DND-41 (cell line): ENCODE measurements at places on chromosomes 7 and 10.

- no peak for DNase-seq
Observed at GRCh38 chr10:113283189-113283588, 269.7 kb upstream of the HABP2 start.

GRCh38 chr7:86981127-86981526 is 78.3 kb downstream of the ELAPOR2 start:
- DNase-seq: no peak

DNA sequence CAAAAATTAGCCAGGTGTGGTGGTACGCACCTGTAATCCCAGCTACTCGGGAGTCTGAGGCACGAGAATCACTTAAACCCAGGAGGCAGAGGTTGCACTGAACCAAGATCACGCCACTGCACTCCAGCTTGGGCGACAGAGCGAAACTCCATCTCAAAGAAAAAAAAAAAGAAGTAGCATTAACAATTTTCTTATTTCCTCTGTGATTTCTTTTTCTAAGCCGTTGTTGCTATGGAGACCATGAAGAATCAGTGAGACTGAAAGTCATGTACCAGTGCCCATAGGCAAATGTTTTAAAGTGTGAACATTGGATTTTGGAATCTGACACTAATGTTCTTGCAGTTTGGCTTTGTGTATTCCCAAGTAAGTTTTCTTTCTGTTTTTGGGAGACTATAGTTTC is 18.4 kb upstream of the MAP3K8 start:
- no peak for DNase-seq

DNA sequence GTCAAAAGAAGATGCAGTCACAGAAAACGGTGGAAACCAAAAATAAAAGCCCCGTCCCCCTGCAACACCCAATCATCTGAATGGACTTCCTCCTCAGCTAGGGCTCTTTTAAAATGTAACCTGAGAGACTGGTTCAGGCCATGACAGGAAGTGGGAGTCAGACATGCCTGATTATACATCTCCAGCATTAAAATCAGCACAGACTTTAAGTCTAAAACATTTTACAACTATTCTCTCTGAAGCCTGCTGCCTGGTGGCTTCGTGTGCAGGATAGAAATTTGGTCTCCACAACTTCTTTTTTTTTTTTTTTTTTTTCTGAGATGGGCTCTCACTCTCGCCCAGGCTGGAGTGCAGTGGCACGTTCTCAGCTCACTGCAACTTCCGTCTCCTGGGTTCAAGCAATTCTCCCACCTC is 30.3 kb downstream of the HACD1 start:
- DNase-seq: peak; percentile 10

GRCh38 chr7:148480479-148481146 is 110.0 kb upstream of the C7orf33 start:
- DNase-seq: no peak

DNA sequence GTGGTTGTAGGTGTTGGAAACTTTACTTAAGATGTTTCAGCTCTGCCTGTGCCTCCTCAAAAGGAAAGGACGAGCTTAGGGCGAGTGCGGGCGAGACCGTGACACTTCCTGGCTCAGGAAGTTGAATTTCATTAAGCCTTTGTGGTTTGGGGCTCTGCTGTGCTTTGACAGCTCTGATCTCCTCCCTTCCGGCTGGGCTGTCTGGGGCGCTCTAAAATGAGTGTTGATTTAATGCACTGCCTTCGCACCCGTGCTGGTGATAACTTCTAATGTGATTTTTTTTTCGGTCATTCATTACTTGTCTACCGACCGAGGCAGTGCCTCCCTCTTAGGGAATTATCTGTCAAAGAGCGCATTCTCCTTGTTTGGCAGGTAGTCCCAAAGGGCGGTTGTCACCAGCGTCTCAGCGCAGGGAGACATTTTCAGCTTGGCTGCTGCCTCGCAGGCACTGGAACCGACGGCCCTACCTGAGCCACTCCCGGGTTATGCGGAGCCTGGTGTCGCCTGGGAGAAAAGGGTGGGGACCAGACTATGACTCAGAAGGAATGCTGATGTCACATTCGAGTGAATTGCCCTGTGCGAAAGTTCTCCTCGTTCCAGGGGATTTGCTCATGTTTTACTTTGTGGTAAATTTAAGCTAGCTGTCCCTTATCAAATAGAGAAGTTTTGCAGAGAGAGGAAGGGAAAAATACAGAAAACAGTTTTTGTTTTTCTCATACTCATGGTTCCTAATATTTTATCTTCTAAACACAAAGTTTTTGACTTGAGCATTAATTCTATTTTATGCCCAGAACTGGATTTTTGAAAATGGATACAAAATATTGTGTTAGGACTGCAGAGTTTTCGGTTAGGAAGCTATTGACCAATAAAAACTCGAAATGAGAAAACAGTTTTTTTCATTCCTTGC is 920 bp downstream of the TES start:
- DNase-seq: peak; percentile 65

DNA sequence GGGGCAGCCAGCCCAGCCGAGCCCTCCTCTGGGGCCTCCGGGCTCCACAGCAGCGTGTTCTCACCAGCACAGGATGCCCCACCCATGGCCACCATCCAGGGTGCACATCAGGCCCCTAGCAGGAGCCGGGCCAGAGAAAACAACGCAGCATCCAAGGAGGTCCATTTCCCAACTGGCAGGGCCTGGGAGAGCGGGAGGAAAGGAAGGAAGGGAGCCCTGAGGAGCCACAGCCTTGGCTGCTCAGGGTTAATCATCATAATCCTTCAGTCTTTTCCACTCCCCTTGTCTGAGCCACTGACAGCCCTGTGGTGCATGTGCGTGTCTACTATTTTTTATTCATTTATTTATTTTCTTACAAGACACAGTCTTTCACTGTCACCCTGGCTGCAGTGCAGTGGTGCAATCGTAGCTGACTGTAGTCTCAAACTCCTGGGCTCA is 3.6 kb downstream of the PLAC9 start:
- no peak for DNase-seq

DNA sequence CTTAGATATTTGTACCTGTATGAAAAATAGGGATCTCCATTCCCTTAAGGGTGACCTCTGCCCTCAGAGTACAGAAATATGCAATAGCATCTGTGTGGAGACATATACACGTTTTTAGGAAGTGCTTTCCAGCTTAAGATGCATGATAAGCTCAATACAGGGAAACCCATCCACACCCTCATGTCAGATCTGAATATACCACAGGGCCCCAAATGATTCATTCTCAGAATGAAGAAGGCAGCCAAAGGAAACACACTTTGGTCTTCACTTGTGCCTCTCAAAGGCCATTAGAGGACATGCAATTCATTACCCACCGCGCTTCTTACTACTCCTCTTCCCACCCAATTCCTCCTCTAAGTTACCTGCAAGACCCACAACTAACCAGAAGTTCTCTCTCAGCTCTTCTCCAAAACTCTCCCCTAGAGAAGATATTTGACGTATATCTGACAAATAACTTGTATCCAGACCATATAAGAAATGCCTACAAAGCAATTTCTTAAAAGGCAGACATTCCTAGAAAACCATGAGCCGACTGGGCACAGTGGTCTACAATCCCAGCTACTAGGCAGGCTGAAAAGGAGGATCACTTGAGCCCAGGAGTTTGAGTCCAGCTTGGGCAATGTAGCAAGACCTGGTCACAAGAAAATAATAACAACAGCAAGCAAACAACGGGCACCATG is 103.0 kb downstream of the OAT start:
- DNase-seq: no peak

- DNase-seq: no peak
Observed at GRCh38 chr7:149791-150636, 42.4 kb upstream of the FAM20C start.

DNA sequence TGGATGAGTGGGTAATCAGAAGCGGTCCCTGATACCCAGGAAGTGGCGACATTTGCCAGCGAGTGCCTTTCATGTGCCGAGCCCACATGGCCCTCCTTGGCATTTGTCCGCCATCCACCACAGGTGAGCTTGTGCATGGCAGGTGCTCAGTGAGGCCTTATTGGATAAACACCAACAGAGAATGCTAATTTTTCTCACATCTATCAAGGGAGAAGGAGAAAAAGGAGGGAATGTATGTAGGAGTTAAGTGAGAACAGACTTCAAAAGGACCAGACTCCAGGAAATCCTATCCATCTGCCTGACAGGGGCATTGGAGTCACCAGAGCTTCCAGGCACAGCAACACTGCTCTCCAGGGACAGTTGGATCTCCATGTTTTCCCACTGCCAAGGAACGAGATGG is 143.5 kb upstream of the ZMIZ1 start:
- DNase-seq: no peak

GRCh38 chr10:35194906-35195305 is 68.3 kb downstream of the CREM start:
- no peak for DNase-seq

- no peak for DNase-seq
Observed at GRCh38 chr10:23768281-23768680, 329.4 kb downstream of the OTUD1 start.

- DNase-seq: no peak
Observed at GRCh38 chr7:27510541-27510940, 152.1 kb downstream of the HIBADH start.

GRCh38 chr7:155143381-155143780 is 73.3 kb downstream of the HTR5A start:
- DNase-seq: no peak

DNA sequence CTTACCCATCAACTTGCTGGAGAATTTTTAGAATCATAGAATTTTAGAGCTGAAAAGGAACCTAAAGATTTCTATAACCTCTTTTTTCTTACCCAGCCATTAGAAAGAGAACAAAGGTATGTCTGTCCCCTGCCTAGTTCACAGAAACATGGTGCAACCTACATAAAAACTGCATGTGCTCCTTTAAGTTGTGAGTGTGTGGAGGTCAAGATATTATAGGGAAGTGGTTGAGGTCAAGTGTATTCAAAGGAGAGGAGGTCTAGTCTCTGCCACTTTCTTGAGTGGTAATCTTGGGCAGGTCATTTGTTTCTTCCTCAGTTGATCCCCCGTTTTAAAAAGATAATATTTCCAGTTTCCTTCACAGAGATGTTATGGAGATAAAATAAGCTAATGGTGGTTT is 6.4 kb downstream of the UBTD1 start:
- DNase-seq: no peak

DNA sequence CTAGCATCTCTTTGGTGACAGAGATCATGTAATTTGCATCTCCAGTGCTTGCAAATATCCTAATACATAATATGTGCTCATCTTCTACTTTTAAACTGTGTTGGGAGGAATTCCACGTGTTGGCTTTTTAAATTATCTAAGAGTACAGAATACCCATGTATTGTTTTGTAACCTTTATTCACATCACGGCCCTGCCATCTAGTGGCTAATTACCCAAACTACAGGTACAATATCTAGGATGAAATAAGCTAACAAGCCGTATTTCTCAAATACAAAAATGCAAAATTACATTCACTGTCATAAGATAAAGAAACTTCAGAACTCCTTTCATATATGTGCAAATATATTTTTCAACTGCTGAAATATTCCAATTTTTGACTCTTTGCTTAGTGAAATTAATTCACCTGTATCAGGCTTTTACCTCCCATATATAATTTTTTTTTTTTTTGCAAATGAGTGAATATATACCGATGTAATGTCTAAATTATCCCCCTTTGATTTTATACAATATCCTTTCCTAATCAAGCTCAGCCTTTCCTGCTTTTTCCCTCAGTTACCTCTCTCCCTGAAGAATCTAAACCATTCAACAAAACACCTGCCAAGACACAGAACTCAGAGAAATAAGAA is 30.3 kb upstream of the LSM8 start:
- no peak for DNase-seq

- peak; percentile 76 for DNase-seq
Observed at GRCh38 chr10:2920637-2921036, 146.7 kb upstream of the PFKP start.

DNA sequence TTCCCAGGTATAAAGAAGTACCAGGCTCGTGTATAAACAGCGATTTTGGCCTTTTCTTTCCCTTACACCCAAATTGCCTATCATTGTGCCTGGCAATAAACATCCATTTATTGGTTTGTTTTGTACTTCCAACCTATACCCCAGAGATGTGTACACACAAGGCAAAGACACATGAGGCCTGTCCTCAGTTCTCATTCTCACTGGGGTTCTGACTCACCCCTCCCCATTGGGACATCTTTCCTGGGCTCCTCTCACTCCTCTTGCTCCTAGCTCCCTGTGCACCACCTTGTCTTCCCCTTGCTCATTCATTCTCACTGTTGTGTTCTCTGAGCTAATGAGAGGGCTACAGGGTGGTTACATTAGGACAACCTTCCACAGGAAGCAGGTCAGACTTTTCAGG is 240.7 kb downstream of the ANK3 start:
- DNase-seq: no peak

GRCh38 chr10:115432188-115432819 is 339.1 kb downstream of the ATRNL1 start:
- DNase-seq: no peak

- peak; percentile 19 for DNase-seq
Observed at GRCh38 chr10:92241158-92241500, 49.7 kb downstream of the CPEB3 start.

- DNase-seq: no peak
Observed at GRCh38 chr10:13003004-13003403, 1.5 kb upstream of the CCDC3 start.

DNA sequence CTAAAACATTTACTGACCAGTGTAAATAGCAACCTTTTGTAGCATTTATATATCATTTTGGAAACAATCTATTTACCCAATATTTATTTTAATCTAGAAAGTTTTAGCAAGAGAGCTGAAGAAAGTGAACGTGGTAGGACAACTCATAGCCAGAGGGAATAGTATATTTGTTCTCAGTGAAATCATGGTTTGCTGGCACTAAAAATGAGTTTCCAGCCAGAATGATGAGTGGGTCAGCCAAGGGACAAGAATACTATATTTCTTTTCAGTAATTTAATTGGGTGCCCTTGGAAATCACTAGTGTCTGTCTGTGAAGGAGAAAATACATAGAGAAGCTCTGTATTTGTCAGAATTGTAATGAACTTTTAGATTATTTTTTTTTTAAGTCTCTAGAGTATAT is 74.9 kb downstream of the MINPP1 start:
- no peak for DNase-seq

DNA sequence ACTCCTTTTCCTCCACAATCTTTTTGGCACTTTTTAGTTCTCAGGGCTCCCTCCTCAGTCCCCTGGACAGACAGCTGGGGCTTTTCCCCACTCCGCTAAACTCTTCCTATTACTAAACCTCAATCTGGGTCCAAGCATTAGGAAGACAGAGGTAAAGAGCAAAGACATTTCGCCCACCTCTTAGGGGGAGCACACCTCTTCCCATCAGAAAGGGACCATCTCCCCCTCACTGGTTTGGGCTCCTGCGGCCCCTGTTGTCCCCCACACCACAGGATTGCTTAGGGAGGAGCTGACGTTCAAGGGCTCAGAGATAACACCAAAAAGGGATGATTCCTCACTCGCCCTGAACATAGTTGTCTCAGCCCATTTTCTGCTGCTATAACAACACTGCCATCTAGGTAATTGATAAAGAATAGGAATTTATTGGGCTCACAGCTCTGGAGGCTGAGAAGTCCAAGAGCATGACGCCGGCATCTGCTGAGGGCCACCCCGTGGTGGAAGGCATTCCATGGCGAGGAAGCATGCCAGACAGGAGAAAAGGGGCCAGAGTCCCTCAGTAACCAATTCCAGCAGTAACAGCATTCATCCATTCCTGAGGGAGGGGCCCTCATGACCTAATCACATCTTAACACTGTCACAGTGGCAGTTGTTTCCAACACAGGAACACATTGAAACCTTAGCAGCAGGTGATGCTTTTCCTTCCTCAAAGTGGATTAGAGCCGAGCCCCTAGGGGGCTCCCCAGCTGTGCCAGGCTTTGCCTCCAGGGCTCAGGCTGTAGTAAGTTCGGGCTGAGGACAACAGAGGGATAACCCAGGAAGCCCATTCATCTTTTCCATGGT is 209.6 kb downstream of the EBF3 start:
- peak; percentile 1 for DNase-seq

GRCh38 chr10:73586583-73586984 is 4.6 kb downstream of the USP54 start:
- no peak for DNase-seq
